ENCODE measurements at places on chromosomes 3 and 15.
A peak's percentile ranks its signal among the peaks of the same experiment; 100 is the strongest.

GRCh38 chr15:39018966-39019365 lies 454.4 kb upstream of the RASGRP1 start:
- no peak for DNase-seq

DNA sequence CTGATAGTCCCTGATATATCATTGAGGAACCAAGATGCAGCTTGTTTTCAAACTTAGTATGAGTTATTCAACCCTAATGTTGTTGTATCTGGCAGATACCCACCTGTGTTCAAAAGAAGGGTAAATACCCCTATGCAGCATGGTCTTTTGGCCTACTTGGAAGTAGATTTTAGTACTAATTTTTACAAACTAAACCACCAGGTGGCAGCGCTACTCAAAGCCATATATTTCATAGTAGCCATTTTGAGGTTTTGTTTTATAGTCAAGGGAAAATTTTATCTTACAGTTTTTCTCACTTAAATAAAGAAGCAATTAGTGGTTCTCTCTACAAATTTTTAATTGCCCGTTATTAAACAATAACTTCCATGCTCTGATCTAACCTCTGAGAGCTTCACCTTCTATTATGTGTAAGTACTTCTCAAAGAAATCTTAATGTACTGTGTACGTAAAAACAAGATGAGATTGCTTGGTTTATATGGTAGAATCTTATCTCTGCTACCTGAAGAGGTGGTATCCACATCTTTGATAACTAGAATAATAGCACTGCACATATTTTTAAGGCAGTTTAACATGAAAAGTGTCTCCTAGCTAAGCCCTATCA lies 31.5 kb upstream of the MLF1 start:
- DNase-seq: peak; percentile 10

DNA sequence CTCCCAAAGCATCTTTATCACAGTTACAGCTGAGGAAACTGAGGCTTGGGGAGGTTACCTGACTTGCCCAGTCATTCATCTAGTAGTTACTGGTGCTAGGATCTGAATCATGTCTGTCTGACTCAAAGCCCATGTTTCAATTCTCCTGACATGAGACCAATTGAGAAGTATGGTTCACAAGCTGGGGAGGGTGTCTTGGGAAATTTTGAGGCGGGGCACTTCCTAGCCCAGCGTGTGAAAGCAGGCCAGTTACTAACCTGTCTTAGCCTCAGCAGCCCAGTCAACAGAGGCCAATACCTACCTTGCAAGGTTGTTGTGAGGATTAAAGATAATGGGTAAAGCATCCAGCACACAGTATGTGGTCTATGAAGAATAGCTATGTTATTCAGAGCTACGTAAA lies 37.0 kb downstream of the CLDN18 start:
- DNase-seq: no peak

DNA sequence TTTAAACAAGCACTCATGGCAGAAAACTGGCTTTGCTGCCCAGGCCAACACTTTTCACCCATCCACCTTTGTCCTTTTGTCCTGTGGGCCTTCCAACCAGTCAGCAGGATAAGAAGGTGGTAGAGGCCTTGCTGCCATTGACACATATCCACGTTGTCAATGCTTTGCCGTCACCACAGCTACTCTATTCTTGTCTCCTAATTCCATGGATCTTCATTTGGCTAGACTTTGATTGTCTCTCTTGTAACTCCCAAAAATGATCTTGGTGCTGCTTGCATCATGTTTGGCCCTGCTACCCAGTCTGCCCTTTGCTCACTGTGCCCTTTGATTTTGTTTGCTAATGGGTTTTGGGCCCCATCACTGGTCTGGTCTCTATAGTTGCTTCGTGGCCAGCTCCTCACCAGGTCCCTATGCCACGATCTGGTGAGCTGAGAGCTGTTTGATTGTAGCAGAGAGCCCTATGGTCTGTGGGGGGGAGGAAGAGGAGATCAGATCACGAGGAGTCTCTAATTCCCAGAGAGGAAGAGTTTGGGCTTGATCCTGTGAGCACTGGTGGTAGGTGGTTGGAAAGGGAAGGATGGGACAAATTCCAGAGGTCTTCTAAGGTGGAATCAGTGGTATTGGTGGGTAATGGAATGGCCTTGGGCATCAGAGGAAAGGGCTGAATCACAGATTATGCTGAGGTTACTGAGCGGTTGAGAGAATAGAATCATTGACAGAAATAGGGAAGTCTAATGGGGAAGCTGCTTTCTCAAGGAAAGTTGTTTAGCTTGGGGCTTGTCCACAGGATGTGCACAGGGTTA lies 40.3 kb downstream of the ABHD2 start:
- no peak for DNase-seq

- no peak for DNase-seq
Measured at GRCh38 chr15:35851491-35851890, 305.5 kb upstream of the DPH6 start.

GRCh38 chr3:11251807-11252176 lies 20.4 kb upstream of the ATG7 start:
- DNase-seq: no peak
